ENCODE measurements at places on chromosomes 4 and X.

DNA sequence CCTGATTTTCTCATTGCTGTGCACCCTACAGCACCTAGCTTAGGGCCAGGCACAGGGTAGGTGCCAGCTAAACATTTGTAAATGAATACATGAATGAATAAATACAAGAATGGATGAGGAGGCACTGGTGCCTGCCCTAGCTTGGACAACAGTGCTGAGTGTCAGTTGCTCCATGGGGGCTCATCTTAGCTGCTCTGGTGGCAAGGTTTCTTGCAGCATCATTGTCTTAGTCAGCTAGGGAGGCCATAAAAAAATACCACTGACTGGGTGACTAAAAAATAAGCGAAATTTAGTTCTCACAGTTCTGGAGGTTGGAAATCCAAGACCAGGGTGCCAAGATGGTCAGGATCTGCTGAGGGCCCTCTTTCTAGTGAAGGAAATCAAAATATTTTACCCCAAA, 31.2 kb downstream of the TMEM31 start:
- DNase-seq = no peak

GRCh38 chrX:53669258-53669657, 17.3 kb downstream of the HUWE1 start:
- DNase-seq = no peak

- DNase-seq = no peak
These were observed 20.9 kb downstream of the MAPK10 start for GRCh38 chr4:86338989-86339388.

DNA sequence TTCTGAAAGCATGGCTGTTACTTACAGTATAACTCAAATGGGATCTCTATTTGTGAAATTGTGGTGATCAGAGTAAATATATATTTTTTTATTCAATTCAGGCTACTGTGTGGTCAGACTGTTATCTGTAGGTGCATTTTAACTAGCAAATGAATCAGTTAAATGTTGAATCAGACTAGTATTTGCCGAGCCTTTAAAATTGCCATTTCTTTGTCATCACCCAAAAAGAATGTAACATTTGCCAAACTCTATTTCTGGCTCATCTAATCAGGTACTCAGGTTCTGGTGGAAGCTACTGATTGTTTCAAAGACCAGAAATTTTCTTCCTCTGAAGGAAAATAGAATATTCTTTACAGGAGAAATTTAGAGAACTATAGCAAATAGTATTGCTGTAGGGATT, 1.8 kb upstream of the NAA15 start:
- DNase-seq = no peak

DNA sequence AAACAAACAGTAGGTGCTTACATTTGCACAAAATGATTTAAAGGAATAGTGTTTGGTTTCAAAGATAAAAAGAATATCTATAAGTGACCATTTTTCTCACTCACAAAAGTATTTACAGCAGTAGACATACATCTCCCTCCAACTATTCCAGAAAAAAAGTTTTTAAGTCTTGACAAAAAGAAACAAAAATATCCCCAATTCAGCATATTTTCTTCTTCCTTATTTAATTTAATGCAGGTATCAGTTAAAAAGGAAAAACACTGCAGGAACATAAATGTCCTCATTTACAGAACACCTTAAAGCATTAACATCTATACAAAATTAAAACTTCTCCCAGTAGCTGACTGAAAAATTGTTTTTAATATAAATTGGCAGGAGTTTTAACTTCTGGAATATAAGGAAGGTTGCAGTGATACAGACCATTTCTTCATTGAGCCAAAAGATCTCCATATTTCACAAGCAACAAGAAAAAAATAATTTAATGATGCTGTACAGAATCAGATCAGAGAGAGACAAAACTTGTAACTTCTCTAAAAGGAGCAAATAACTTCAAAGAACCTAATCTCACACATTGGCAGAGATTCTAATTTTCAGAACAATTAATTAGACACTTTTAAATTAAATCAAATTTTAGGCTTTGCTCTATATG, 4.3 kb downstream of the MAB21L2 start:
- DNase-seq = no peak

DNA sequence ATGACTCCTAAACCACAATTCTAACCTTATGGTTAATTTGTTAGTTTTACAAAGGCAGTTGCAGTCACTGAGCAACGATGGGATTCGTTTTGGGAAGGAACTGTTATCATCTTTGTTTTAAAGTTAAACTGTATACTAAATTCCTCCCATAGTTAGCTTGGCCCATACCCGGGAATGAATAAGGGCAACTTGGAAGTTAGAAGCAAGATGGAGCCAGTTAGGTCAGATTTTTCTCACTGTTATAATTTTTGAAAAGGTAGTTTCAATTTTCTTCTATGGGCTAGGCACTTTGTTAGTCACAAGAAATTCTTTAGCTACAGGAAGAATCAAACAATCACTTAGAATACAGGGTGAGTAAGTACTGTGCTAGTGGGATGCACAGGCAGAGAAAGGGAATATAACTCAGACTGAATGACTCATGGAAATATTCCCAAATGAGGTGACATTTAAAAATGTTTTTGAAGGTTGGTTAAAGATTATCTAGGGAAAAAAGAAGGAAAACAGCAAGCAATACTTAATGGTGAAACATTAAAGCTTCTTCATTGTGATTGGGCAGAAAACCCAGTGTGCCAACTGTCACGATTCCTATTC, 153.6 kb downstream of the MAGEB17 start:
- DNase-seq = no peak

All from stimulated activated naive CD8-positive, alpha-beta T cell treated with anti-CD3 and anti-CD28 coated beads, Interleukin-15, Interleukin-2, amounts not matched to agents 100 U/mL and 50 U/mL, for 24 hours (primary cell).